ENCODE measurements at places on chromosomes 5 and 9.

- DNase-seq: no peak
Measured at GRCh38 chr5:101580591-101580990, 677.5 kb upstream of the ST8SIA4 start.

DNA sequence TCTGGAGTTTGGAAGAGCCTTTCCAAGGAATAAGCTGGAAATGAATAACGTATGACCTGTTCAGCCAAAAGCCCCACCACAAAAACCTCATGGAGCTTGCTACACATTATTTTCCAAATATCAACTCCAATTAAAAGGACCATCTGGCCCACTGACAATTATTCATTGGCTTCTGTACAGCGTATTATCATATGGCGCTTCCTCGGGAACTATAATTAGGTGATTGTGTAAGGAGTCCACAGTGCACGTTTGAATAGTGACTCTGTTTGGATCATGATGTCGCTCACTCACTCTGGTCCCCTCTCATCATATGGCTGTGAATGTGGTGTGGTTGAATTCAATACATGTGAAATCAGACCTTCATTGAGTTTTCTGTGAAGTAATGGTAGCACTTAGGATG, 52.1 kb downstream of the GDNF start:
- DNase-seq: no peak

DNA sequence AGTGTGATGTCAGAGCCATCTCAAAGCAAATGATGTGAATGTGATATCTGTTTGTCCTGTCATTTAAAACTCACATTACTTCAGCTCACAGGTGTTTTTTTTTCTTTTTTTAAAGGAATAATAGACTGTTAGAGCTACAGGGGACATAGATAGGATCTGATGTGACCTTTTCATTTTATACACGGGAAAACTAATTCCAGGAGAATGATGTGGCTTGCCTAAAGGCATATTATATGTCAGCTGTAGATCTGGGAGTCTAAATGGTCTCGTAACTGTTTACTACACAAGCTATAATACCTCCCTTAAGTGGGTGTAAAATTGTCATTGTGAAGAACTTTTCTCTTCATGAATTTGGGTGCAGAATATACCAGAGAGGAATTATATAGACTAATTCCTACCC, 2.0 kb downstream of the NMUR2 start:
- no peak for DNase-seq

DNA sequence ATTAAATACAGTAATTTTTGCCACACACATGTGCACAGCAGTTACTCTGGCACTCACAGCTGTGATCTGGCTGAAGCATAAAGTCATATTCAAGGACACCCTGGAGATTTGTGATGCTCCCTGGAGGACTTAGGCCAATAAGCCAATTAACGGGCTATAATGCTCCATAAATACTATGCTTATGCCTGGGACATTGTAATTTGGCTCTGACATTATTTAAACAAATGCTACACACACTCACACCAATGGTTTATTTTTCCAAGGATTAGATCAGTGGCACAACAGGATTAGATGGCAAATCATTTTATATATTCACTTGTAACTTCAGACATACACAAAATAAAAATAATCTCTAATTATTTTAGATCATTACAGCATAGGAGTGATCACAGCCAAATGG, 111.2 kb downstream of the LMNB1 start:
- no peak for DNase-seq

DNA sequence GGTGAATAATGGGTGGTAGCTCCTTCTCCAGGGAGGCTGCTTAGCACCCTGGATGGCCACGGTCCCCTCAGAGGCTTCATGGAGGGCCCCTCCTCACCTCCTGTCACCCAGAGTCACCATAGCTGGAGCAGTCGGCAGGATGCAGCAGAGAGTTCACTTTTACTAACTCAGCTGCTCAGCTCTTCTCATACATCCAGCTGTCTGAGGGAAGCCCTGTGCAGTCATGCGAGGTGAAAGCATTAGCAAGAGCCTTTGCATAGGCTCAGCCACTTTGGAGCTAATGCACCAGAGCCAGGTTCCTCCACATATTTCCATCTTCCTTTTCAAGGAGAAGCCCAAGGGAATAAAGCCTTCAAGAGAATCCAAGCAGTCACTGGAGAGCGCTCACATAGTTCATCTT, 499.2 kb downstream of the BNC2 start:
- no peak for DNase-seq

GRCh38 chr5:35860686-35861085, 4.0 kb downstream of the IL7R start:
- no peak for DNase-seq

DNA sequence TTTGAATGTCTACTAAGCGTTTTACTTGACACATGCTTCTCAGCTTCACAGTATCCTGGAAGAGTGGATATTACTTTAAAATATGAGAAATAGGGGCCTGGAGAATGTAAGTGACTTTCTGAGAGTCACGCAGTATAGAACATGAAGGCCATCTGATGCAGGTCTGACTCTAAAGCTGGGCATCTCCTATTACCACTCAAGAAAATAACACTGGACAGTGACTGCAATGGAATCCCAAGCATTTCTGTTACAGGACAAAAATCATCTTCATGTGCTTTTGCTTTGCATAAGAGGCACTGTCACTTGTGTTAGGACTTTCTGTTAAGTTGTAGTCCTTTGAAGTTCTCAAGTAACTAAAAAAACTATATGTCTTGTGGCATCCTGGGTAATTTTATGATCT, 335.5 kb downstream of the FBXL7 start:
- DNase-seq: no peak

DNA sequence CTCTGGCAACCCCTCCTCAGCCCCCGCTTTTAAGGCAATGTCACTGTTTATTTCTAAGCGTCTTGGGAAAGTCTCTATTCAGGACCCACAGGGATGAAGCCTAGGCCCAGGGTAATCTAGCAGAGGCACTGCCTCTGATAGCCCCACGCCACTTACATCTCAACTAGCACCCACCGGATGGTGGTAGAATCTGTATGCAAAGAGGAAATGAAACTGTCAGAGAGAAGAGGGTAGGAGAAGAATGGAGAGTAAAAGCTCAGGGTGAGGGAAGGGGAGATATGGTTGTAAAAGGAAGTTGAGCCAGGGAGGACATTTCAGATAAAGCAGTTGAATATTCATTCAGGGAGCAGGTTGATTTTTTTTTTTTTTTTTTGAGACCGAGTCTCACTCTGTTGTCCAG, 3.0 kb downstream of the FRRS1L start:
- no peak for DNase-seq

GRCh38 chr5:119353213-119353612, 2.6 kb upstream of the TNFAIP8 start:
- no peak for DNase-seq

DNA sequence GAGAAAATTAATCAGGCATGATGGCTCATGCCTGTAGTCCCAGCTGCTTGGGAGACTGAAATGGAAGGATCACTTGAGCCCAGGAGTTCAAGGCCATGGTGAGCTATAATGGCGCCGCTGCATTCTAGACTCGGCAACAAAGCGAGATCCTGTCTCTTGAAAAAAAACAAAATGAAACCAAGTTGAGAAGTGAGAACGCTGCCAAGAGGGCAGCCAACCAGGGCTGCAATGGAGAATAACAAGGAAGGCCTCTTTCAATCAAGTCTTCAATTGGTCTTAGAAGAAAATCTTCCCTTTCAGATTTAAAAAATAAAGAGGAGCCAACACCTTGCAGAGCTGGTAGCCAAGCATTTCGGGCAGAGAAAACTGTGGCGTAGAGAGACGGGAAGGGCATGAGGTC, 14.7 kb downstream of the KIAA1958 start:
- no peak for DNase-seq

DNA sequence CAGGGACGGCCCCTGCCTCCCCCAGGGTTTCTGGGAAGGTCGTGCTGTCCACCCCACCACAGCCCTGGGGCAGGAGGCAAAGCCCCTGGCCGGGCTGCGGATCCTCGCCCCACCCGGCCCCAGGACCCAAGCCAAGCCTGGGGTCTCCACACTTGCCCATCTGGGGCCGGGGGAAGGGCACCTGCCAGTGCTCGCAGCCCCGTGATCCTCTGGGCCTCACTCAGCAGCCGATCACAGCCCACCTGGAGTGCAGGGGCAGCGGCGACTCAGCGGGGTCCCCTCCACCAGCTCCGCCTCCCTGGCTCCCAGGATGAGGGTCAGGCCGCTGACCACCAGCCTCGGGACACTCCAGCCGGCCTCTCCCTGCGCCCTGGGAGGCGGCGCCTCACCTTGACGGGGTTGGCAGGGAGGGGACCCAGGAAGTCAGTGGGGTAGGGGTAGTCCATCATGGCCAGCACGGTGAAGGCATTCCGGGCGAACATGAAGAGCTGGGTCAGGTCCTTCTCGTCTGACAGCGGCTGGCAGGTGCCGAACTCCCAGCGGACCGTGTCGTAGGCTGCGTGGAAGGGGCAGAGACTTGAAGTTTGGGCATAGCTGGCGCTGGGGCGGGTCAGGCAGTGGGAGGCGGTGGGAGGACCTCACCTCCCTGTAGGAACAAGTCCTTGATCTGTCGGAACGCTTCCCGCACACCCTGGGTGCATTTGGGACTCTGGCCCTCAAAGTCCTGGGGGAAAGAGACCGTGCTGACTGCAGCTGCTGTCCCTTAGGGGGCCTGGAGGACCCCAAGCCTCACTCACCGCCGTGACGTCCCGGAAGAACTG, 1.8 kb downstream of the DPP7 start:
- no peak for DNase-seq

GRCh38 chr5:61333954-61334867, 2.2 kb downstream of the ZSWIM6 start:
- no peak for DNase-seq

GRCh38 chr5:153276151-153276550, 214.3 kb upstream of the GRIA1 start:
- DNase-seq: no peak

- DNase-seq: no peak
Measured at GRCh38 chr9:92726971-92727715, 37.5 kb downstream of the BICD2 start.

DNA sequence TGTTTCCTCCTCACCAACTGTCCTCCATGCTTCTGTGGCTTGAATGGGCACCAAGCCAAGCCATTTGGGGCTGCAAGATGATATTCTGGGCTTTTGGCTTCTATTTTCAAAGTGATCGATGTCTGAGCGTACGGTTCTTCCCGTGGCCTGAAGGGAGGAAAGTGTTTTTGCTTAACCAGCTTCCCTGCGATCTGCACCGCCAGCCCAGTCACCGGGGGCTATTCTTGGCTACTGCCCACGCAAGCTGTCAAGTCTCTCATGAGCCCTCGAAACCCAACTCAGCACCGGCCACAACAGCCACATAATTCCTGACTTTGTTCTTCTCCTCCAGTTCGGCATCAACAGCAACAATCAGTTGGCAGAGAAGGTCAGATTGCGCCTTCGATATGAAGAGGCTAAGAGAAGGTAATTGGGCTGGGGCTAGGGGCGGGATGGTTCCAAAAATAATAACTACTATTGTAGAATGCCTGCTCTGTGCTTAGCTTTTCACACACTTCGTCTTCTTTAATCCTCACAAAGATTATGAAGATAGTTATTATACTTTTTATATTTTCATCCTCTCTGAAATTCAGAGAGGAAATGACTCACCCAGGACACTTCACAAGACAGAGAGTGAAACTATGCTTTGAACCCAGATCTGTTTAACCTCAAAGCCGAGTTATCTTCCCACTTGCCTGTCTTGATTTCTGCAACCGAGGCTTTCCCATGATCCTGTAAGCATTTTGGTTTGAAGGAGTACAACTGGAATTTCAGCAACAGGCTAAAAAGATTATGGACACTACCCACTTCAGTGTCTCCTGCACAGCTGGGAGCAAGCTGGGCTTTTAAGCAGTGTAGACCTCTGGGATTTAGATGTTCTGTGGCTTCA, 76.4 kb upstream of the RARS1 start:
- DNase-seq: peak; percentile 37

DNA sequence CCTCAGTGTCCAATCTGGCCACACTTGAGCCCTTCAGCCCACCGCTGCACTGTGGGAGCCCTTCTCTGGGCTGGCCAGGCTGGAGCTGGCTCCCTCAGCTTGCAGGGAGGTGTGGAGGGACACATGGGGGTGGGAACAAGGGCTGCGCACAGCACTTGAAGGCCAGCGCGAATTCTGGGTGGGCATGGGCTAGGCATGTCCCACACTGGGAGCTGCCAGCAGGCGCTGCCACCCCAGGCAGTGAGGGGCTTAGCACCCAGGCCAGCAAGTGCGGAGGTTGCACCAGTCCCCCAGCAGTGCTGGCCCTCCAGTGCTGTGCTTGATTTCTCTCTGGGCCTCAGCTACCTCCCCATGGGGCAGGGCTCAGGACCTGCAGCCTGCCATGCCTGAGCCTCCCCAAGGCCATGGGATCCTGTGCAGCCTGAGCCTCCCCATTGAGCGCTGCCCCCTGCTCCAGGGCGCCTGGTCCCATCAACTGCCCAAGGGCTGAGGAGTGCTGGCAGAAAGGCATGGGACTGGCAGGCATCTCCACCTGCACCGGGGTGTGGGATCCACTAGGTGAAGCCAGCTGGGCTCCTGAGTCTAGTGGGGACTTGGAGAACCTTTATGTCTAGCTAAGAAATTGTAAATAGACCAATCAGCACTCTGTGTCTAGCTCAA, 148.2 kb downstream of the EMB start:
- no peak for DNase-seq

DNA sequence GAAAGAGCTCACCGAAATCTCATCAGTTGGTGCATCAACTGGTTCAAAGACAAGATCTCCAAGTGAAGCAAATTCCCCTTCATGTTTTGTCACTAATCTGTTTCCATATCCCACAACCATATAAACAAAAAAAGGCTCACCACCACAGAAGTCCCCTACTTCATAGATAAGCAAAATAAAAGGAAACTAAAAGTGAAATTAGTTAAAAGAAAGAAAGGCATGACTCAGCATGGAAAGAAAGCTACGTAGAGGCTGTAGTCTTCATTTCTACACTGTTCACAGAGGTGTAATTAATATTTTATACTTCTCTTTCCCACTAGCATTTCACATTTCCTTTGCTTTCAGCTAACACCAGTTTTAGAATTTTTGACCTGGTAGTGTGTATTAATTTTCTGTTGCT, 208.0 kb downstream of the CYLC2 start:
- DNase-seq: no peak

DNA sequence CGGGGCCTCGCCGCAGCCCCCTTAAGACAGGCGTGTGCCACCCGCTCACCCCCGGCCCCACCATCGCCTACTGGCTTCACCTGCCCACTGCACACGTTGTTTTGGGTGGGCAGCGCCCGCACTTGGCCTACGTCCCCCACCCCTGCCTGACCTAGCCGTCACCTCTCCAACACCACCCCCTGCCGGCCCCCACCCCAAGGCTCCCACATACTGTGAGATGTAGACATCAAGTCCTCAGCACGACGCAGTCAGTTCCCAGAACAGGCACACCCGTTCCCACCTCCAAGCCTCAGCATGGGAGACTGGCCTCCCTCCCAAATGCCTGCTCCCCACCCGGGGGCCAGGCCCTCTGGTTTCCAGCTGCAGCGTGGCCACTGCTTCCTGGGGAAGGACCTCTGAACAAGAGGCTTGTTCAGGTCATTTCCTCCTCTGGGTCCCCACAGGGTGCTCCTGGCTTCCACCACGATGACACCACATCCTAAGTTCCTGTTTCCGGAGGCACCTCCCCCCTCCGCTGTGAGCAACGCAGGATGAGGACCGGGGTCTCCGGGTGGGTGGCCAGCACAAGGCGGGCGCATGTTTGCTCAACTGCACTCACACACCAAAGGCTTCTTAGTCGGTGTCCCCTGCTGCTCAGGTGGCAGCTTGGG, 11.3 kb downstream of the DBN1 start:
- no peak for DNase-seq

Data from activated naive CD4-positive, alpha-beta T cell treated with Interleukin-2 at 50 U/mL for 16 hours (primary cell).